ENCODE measurements at places on chromosomes 3 and 15.

DNA sequence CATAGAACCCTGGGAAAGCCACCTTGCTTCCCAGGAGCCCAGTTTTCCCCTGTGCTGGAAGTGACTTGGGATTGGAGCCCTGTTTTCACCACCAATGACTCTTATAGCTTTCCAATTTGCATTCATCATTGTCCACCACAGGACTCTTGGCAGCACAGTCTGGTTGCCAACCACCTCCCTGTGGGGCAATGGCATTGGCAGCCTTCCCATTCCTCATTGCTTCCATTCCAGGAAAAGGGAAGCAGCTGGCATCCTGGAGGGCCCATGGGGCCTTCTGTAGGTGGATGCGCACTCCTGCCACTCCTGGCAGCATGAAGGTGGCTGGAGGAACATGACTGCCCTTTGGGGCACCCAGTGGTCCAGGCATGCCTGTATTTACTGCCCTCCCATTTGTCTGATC lies 57.7 kb downstream of the FEM1B start:
- no peak for DNase-seq

DNA sequence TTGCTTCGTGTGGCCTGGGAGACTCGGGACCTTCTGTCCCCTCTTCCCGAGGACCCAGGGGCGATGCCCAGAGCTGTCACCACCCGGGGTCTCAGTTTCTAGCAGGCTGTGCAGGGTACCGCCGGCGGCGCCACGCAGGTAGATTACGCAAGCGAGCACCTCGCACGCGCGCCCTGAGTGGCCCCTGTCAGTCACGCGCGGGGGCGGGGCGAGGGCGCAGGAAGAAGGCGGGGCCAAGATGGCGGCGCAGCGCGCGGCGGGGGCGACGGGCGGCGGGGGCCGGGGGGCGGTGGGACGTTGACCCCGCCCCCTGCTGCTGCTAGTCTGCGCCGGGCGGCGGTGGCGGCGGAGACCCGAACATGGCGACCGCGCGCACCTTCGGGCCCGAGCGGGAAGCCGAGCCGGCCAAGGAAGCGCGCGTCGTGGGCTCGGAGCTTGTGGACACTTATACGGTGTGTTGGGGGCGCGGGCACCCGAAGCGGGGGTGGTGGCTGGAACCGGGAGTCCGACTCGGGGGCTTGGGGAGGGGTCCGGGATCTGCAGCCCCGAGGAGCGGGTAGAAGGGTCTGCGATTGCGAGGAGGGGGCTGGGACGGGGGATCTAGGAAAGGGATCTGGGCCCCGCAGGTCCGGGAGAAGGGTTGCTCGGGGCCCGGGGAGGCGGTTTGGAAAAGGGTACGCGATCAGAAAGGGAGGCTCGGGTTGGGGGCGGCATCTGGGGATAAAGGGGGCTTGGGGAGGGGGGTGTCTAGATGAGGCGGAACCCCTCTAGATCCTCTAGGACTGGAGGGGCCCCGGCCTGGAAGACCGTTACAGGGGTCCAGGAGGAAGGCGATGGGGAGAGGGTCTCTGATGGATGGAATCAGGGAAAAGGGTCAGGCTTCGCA lies at the start of gene NISCH:
Gene NISCH, plus strand, starts transcription at position 322 of the 886 bp plus-strand sequence. Its CDS starts 38 bp downstream, at position 360.
- DNase-seq = peak; percentile 95

DNA sequence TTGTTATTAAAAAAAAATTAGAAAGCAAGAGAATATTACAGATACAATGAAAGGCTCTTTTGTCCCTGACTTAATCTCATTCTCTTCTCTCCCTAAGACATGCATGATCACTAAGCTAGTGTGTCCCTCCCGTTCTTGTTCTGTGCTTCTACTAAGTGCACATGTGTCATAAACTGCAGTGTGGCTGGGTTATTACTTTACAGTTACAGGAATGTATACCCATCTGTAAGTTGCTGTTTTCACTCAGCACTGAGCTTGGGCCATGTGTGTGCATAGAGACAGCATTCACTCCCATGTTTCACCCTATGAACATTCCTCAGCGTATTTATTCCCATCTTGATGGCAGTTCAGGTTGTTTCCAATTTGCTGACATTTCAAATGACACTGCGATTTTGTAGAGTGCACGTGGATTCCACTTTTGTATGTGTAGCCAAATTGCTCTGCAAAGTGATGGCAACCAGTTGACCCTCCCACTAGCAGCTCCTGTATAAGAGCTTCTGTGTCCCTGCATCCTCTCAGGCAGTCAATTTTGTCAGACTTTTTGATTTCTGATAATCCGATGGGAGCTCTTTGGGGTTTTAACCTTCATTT lies 145.8 kb upstream of the UBE2E1 start:
- DNase-seq = no peak

DNA sequence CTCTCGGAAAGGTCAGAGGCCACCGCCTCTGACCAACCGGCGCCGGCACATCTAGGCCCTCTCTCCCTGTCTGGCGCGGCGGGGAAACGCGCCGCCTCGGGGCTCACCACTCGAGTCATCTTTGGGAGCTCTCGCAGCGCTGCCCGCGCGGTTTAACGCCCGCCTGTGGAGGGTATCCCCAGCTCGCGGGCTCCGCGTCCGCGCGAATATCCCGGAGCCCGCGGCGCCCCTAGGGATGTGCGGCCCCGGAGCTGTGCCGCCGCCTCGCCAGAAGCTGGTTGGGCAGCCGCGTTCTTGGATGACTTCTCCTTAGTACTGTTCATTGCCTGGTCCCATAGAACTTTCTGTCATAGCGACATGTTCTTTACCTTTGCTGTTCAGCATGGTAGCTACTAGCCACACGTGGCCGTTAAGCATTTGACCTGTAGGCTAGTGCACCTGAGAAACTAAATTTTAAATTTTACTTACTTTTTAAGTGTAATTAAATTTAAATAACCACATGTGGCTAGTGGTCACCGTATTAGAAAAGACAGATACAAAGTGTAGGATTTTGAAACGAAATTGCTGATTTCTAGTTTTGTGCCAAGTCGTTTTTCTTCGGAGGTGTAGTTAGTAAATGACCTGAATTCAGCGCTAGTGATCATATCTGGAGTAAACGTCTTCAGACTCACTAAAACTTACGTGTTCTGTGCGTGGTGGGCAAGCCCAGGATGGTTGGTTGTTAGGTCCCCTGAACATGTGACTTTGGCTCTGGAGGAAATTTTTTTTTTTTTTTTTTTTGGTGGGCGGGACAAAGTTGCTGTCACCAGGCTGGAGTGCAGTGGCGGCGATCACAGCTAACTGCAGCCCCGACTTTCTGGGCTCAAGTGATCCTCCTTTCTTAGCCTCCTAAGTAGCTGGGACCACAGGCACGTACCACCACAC lies 835 bp downstream of the ARIH2 start:
- DNase-seq = peak; percentile 30

- no peak for DNase-seq
Measured at GRCh38 chr15:74549816-74550215, 8.8 kb downstream of the ARID3B start.

DNA sequence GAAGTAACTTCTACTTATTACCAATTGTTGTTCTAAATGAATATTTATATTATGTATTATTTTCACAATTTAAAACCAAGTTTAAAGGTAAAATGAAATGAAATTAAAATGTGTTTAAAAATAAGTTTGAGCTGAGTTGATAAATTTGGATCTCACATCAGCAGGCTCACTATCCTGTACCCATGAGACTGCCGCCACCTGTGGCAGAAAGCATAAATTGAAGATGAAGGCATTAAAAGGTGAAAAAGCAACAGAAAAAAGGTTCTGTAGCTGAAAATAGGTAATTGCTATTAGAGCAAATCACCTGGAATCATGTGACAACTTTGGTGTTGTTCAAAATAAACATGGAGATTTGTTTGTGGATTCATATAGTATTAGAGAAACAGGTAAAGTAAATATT lies 133.0 kb upstream of the CADM2 start:
- DNase-seq = no peak

- no peak for DNase-seq
Measured at GRCh38 chr3:16290827-16291196, 25.8 kb downstream of the OXNAD1 start.

DNA sequence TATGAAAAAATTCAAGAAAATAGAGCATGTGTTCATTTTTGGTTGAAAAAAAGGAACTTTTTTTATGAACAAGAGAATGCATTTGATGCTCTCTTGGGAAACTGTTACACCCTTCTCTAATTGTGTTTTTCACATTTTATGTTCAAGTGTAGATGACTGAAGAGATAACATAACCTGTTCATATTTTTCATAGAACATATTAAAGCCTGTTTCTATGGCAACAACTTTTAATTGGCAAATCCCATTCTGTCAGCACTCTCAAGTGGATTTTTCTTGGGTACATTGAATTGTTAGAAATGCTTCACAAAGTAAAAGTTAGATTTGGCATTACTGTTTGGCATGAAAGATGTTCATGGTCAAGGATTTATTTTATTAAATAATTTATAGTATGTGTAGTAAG lies 117.5 kb downstream of the MBNL1 start:
- no peak for DNase-seq

- no peak for DNase-seq
Measured at GRCh38 chr3:72968266-72968664, 28.3 kb upstream of the PPP4R2 start.

GRCh38 chr15:75051191-75051608 lies 27.8 kb downstream of the PPCDC start:
- DNase-seq = no peak

- no peak for DNase-seq
Measured at GRCh38 chr15:64460724-64461720, 644 bp downstream of the ZNF609 start.

Measured in CD4-positive, alpha-beta T cell (primary cell).